ENCODE measurements at places on chromosomes 3 and 15. TPM values are rescaled to one million over a fixed set of nuclear protein-coding genes. Genes with fewer than 3 reads are reported as not detected.
A peak's percentile ranks its signal among the peaks of the same experiment; 100 is the strongest.

DNA sequence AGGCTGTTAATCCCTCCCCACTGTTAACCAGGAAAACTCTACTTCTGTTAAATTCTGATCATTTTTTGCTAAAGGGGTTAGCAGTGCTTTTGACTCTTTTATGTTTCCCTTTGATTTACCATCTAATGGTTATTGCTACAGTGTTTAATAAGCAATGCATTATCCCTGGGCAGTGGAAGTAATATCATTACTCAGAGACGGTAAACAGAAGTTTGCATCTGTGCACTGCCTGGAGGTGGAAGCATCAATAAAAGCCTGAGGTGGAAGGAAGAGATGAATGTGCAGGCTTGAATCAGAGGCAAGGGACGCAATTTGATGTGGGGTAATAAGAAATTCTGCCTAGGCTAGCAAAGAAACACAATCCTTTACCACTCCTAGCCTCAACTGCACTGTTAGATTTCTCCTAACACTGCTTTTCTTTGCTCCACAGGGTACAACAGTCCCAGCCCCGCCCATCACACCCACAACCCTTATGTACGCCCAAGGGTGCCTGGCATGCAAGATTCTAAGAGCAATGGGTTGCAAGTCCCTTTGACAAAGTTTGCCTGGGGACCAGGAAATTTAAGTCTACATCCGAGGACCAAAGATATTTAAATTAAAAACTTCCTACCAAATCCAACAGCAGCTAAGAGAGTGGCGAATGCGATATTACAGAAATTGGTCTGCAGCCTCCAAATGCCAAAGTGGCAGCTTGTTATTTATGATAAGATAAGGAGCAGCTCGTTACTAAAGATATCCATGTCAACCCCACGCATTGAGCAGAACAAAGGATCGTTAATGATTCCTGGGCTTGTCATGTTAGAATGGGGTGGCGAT lies 261.4 kb downstream of the FHIT start:
- H3K36me3 ChIP-seq: no peaks in the 10 kb centered on the region
- no peak for DNase-seq
- no peaks in the 10 kb centered on the region for H3K4me1 ChIP-seq

The SLC22A14 gene
- total RNA-seq: 0.31 TPM

DNA sequence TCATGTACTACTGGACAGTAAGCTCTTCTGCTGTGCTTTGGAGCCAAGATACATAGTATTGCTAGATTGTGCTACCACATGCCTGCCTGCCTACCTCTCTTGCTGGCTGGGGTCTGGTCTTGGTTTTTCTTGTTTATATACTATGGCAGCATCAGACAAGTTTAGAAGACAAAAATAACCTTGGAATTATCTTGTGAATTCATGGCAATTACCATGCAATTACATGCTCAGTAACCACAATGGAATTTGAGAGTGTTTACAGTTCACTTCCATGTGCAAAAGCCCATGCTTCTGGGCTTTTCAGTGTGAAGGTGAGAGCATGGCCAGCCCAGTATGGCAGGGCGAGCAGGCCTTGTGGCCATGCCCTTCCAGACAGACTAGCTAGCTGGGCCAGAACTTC lies 48.0 kb upstream of the C15orf61 start:
- no peak overlapping the region for H3K27ac ChIP-seq
- no peaks in the 10 kb centered on the region for H3K4me1 ChIP-seq
- no peak for DNase-seq
- no peak overlapping the region for H3K4me3 ChIP-seq
- no peaks in the 10 kb centered on the region for H3K36me3 ChIP-seq

The LSG1 gene
- total RNA-seq: 25.3 TPM

GRCh38 chr3:151290673-151291072 lies 12.3 kb upstream of the P2RY14 start:
- no peaks in the 10 kb centered on the region for H3K4me1 ChIP-seq
- DNase-seq: no peak
- H3K27ac ChIP-seq: no peak overlapping the region

- DNase-seq: no peak
- H3K4me3 ChIP-seq: no peak overlapping the region
- peak overlapping the region; percentile 92 for H3K27ac ChIP-seq
- H3K36me3 ChIP-seq: no peaks in the 10 kb centered on the region
- H3K4me1 ChIP-seq: peaks cover 92% of the 10 kb centered on the region
Observed at GRCh38 chr15:67124111-67124510, 58.7 kb downstream of the SMAD3 start.

The WNT7A gene
- not detected for total RNA-seq

DNA sequence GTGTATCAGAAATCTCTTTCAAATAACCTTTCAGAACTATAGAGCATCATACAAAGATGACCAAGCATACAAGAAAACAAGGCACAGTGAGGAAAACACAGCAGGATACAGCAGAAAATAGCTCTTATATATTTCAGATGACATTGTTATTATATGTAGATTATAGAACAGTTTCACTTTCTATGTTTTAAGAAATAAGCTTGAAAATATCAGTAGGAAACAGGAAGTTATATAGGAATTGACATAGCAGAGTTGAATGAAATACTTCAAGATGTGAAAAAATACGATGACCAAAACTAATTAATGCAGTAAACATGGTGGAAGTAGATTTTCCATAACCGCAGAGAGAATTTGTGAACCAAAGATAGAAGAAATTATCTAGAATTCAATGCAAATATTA lies 75.2 kb downstream of the LYSMD4 start:
- H3K27ac ChIP-seq: no peak overlapping the region
- H3K27me3 ChIP-seq: no peaks in the 10 kb centered on the region
- no peak for DNase-seq
- no peak overlapping the region for H3K4me3 ChIP-seq
- peaks cover 12% of the 10 kb centered on the region for H3K4me1 ChIP-seq
- H3K36me3 ChIP-seq: peaks cover 4% of the 10 kb centered on the region

DNA sequence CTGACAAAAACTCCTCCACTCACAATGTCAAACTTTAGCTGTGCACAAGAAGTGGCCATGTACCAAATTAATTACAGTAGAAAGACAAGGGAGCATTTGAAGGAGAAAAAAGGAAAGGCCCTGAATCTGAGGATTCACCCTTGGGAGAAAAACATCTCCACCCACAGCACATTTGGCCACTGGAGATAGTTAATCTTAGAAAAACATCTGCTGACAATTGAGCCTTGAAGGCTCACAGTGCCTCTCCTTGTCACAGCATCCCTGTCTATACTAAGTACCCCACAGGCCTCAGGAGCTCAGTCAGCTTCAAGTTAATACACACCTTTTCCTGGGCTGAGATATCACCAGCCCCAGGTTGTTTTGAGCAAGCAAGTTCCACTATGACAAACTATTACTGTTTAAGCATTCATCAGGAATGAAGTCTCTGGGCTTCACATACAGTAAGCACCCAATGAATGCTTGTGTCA lies 78.1 kb upstream of the SETMAR start:
- DNase-seq: no peak
- no peaks in the 10 kb centered on the region for H3K27me3 ChIP-seq
- no peak overlapping the region for H3K4me3 ChIP-seq
- peaks cover 5% of the 10 kb centered on the region for H3K4me1 ChIP-seq
- H3K27ac ChIP-seq: no peak overlapping the region

The GOLGA6L9 gene
- 3.4 TPM for total RNA-seq

DNA sequence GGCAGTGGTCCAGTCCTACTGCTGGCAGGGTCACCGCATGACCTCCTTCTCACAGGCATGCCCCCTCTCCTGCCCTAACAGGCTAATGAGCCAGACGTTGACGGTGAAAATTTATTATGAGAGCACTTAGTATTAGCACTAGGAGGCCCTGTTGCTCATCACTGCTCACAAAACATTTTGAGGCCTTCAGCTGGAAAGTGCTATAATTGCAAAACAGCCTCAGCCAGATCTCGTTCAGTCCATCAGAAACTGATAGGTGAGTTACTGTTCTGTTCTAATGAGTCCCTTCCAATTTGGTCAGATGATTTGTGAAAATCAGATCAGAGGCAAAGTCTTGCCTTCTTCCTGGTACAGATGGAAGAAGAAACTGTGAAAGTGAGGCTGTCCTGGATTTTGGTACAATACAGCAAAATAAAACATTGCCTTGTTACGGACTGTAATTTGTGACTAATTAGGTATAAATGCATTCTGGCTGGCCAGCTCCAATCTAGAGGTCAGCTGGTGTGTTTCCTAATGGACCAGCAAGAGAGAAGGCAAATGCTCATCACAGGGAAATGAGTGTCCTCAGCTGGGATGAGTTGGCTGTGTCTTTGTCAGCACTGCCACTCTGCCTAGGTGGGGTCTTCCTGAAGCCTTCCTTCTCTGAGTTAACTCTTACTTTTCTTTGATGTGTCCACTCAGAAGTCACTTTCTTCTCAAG lies 316.8 kb downstream of the CHST2 start:
- H3K4me1 ChIP-seq: no peaks in the 10 kb centered on the region
- DNase-seq: no peak
- no peaks in the 10 kb centered on the region for H3K27me3 ChIP-seq
- H3K36me3 ChIP-seq: no peaks in the 10 kb centered on the region

- H3K36me3 ChIP-seq: no peaks in the 10 kb centered on the region
- H3K27me3 ChIP-seq: peaks cover 7% of the 10 kb centered on the region
- DNase-seq: no peak
- H3K4me3 ChIP-seq: no peak overlapping the region
- no peak overlapping the region for H3K27ac ChIP-seq
Observed at GRCh38 chr3:51739110-51739509, 32.2 kb downstream of the GRM2 start.

DNA sequence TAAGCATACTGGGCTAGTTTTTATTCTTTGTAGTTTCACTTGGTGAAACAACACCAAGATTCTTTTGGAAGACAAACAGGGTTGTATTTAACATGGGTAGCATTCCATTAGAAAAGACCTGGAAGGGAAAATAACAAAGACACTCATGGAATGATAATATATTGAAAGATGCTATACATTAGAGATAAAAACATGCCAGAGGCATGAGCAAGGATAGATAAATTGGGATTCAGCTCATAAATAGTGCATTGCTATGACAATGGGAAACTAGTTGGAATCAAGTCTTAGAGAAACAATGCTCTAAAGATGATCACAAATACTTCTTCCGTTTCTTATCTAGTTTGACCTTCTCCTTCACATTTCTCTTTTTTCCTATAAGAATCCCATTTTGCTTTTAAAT lies 677.4 kb downstream of the ZNF385D start:
- H3K4me3 ChIP-seq: no peak overlapping the region
- H3K4me1 ChIP-seq: no peaks in the 10 kb centered on the region
- H3K27me3 ChIP-seq: no peaks in the 10 kb centered on the region
- H3K27ac ChIP-seq: no peak overlapping the region
- no peaks in the 10 kb centered on the region for H3K36me3 ChIP-seq
- no peak for DNase-seq

DNA sequence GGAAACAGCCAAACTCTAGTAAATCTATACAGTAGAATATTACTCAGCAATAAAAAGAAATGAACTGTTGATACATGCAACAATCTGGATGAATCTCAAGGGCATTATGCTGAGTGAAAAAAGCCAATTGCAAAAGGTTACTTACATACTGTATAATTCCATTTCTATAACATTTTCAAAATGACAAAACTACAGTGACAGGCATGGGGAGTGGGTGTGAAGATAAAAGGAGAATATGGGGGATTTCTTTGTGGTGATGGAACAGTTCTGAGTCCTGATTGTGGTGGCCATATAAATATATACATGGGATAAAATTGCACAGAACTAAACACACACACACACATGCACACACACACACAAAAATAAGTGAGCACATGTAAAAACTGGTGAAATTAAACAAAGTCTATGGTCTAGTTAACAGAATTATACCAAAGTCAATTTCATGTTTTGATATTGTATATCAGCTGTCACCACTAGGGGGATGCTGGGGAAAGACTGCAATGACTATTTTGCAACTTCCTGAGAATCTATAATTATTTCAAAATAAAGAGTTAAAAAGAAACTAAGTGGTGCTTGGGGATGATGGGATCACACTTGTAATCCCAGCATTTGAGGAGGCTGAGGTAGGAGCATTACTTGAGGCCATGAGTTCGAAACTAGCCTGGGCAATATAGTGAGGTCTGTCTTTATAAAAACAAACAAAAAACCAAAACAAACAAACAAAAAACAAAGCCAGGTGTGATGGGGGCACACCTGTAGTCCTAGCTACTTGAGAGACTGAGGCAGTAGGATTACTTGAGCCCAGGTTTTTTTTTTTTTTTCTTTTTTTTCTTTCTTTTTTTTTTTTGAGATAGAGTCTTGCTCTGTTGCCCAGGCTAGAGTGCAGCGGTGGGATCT lies 66.0 kb downstream of the SPTSSB start:
- no peaks in the 10 kb centered on the region for H3K36me3 ChIP-seq
- no peak overlapping the region for H3K4me3 ChIP-seq
- H3K27ac ChIP-seq: no peak overlapping the region

- no peaks in the 10 kb centered on the region for H3K36me3 ChIP-seq
- no peak overlapping the region for H3K27ac ChIP-seq
- H3K4me1 ChIP-seq: peaks cover 15% of the 10 kb centered on the region
Observed at GRCh38 chr15:81863162-81863561, 182.7 kb downstream of the MEX3B start.

The RTP1 gene
- not detected for total RNA-seq

The KLF15 gene
- total RNA-seq: 94.5 TPM

GRCh38 chr3:87336761-87337160 lies 60.4 kb upstream of the POU1F1 start:
- H3K4me3 ChIP-seq: no peak overlapping the region
- no peaks in the 10 kb centered on the region for H3K4me1 ChIP-seq
- no peaks in the 10 kb centered on the region for H3K36me3 ChIP-seq

The KIF7 gene
- 0.58 TPM for total RNA-seq

- no peaks in the 10 kb centered on the region for H3K36me3 ChIP-seq
- no peak for DNase-seq
- no peaks in the 10 kb centered on the region for H3K4me1 ChIP-seq
- no peak overlapping the region for H3K4me3 ChIP-seq
Observed at GRCh38 chr3:50003824-50004223, 63.9 kb downstream of the RBM6 start.

The GADL1 gene
- total RNA-seq: 0.55 TPM

- DNase-seq: no peak
- H3K27ac ChIP-seq: no peak overlapping the region
- no peaks in the 10 kb centered on the region for H3K36me3 ChIP-seq
- peaks cover 6% of the 10 kb centered on the region for H3K4me1 ChIP-seq
- no peaks in the 10 kb centered on the region for H3K27me3 ChIP-seq
Observed at GRCh38 chr15:87623832-87624231, 632.7 kb downstream of the NTRK3 start.

- no peaks in the 10 kb centered on the region for H3K4me1 ChIP-seq
- no peaks in the 10 kb centered on the region for H3K27me3 ChIP-seq
- no peaks in the 10 kb centered on the region for H3K36me3 ChIP-seq
- no peak for DNase-seq
Observed at GRCh38 chr3:186705882-186706780, 11.0 kb upstream of the KNG1 start.

GRCh38 chr3:144429719-144430121 lies 458.1 kb downstream of the DIPK2A start:
- no peaks in the 10 kb centered on the region for H3K4me1 ChIP-seq
- no peak for DNase-seq
- H3K27me3 ChIP-seq: no peaks in the 10 kb centered on the region
- no peak overlapping the region for H3K4me3 ChIP-seq
- no peak overlapping the region for H3K27ac ChIP-seq

The MYL3 gene
- 480 TPM for total RNA-seq

- no peaks in the 10 kb centered on the region for H3K27me3 ChIP-seq
- H3K4me1 ChIP-seq: peaks cover 22% of the 10 kb centered on the region
Observed at GRCh38 chr3:71579935-71580406, 3.6 kb downstream of the FOXP1 start.

GRCh38 chr3:156604642-156605144 lies 49.8 kb upstream of the SSR3 start:
- H3K4me1 ChIP-seq: peaks cover 14% of the 10 kb centered on the region
- no peaks in the 10 kb centered on the region for H3K27me3 ChIP-seq
- H3K36me3 ChIP-seq: no peaks in the 10 kb centered on the region
- H3K27ac ChIP-seq: no peak overlapping the region

- peaks cover 4% of the 10 kb centered on the region for H3K36me3 ChIP-seq
- H3K27me3 ChIP-seq: no peaks in the 10 kb centered on the region
- H3K4me1 ChIP-seq: no peaks in the 10 kb centered on the region
- H3K27ac ChIP-seq: no peak overlapping the region
Observed at GRCh38 chr15:60350108-60350507, 47.7 kb downstream of the ANXA2 start.

The GOLGA8S gene
- not detected for total RNA-seq
